ENCODE measurements at places on chromosomes 7 and 10.

- DNase-seq, result no peak
Measured at GRCh38 chr7:155624412-155624811, 20.0 kb upstream of the RBM33 start.

- DNase-seq, result no peak
Measured at GRCh38 chr10:133475425-133475734, 21.6 kb downstream of the SCART1 start.

DNA sequence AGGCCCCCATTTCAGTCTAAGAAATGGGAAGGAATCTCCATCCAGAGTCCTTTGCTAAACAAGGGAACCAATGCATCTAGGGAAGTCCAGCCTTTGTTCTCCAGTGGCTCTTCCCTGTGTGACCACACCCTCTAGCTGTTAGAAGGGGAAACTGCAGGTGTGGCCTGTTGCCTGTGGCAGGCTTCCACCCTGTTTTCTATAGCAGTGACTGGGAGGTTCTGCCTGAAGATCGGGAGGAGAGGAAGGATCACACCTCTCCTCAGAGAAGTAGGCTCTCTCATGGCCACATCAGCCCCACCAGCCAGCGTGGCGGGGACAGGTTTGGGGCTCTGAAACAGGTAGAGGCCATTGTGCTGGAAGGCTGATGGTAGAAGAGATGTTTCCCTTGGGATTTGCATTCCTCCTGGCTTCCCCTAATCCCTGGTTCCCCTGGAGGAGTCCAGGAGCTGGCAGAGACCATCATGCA lies 47.7 kb upstream of the TRIM8 start:
- peak; percentile 91 for DNase-seq

- DNase-seq, result no peak
Measured at GRCh38 chr7:98213296-98213887, 2.2 kb downstream of the BHLHA15 start.

DNA sequence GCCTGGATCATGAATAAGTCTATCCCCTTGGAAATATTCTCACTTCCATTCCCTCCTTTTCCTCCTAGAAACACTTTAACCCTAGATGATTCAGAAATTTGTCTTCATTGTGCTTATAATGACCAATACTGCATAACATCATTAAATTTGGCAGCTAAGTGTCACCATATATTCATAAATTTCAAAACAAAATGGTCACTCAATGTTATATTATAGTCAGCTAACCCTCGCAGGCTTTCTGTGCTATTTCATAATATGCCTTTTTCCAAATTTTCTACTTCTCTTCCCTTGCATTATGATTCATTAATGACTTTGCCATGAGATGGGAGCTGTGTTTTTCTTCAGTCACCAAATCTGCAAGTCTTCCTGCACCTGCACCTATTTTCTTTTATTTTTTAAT lies 308.3 kb upstream of the AKR1E2 start:
- DNase-seq, result no peak
